Fibroblast of skin of right quadriceps (primary cell): ENCODE measurements at places on chromosomes 12 and 14.

GRCh38 chr14:54610051-54610977, 43.4 kb downstream of the SAMD4A start:
- DNase-seq, result peak; percentile 81

- DNase-seq, result peak; percentile 34
Observed at GRCh38 chr12:3202734-3203446, 125.7 kb downstream of the TSPAN9 start.

GRCh38 chr12:54437243-54437642, 18.2 kb upstream of the ITGA5 start:
- DNase-seq, result no peak

- DNase-seq, result peak; percentile 49
Observed at GRCh38 chr12:67068761-67069450, 200.3 kb upstream of the CAND1 start.

DNA sequence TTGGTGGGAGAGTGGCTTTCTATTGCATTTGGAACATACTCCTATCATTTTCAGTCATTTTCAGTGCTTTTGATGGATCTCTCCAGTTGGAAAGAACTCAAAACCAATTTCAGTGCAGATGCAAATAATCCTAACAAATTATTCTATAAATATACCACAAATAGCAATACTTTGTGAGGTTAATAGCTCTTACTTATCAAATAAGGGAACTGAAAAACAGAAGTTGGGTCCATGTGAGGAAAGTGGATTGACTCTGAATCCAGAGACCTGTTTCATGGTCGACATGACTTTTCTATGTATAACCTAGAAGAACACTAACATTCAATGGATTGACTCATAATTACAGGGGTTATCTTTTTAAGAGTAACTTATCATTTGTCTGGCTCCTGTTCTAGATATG, 248.6 kb downstream of the EGLN3 start:
- DNase-seq, result no peak

DNA sequence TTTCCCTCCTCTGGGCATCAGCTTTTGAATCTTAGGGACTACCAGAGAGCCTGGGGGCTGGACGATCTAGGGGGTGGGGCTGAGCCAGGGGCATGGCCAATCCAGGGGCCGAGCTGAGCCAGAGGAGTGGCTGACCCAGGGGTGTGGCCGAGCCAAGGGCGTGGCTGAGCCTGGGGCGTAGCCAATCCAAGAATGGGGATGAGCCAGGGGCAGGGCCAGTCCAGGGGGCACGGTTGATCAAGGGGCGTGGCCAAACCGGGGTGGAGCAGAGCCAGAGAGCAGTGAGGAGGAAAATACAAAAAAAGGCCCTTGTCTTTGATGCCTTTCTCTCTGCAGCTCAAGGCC, 219.3 kb upstream of the NOS1 start:
- peak; percentile 31 for DNase-seq

DNA sequence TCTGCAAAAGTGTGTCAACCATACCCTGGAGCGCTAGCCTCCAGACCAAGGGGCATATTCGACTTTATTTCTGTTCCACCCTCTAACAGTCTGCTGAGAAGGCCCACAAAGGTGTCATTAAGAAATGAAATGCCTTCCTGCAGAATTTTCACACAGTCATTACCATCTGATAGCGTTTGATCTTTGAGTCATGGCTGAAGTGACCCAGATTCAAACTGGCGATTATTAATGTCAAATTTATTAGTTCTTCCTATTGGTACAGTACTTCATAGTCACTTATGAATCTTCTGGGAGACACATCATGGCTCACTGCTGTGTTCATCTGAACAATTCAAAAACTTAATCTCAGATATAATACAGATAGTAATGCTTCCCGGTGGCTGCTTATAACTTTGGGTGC, 13.2 kb downstream of the PRICKLE1 start:
- no peak for DNase-seq

- no peak for DNase-seq
Observed at GRCh38 chr12:55652352-55652751, 15.7 kb downstream of the OR10P1 start.

DNA sequence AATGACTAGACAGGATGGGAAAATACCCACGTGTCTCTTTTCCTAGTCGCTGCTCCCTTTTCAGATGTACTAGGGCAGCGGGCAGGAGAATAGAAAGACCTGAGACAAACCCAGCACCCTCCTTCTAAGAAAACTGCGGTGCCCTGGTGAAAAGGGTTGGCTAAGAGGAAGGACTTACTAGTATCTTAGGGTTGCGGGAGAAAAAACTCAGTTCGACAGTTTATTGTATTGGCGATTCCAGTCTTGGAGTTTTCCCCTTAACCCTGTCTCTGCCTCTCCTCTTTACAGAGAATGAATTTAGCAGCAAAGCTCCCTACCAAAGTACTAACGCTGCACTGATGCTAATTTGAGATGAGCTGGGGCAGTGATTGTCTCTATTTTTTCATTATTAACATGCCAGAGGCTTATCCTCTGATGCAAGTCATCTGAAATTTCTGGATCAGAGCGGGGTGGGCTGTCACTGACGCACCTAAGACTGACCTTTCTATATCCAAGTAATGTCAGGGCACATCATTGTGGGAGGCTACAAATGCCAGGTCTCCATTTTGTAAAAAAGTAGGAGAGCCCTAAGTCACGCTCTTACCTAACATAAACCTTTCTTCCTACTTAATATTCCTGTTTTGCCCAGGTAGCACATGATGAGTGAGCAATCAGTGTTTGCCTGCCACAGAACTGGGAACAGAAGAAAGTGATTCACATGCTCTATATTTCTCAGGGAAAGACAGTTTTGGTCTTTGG, 916 bp upstream of the PAWR start:
- DNase-seq, result peak; percentile 69
